Muscle of arm (tissue), 14 donors: ENCODE measurements at places on chromosomes 5 and 9. TPM values are rescaled to one million over a fixed set of nuclear protein-coding genes. Genes with fewer than 3 reads are reported as not detected.

The LCN15 gene
- 0.69 TPM for polyA plus RNA-seq

The FRMPD1 gene
- polyA plus RNA-seq: 18.8 TPM

The SMIM32 gene
- polyA plus RNA-seq: not detected

The TMEM167A gene
- polyA plus RNA-seq: 82.4 TPM

The DMRTA1 gene
- 0.13 TPM for polyA plus RNA-seq

The ADAMTS6 gene
- 0.93 TPM for polyA plus RNA-seq

The DCP2 gene
- polyA plus RNA-seq: 28.3 TPM

The GFRA3 gene
- polyA plus RNA-seq: not detected

The ADGRD2 gene
- polyA plus RNA-seq: 0.14 TPM

The SERF1B gene
- 58.5 TPM for polyA plus RNA-seq

The CDC20B gene
- not detected for polyA plus RNA-seq

The ROR2 gene
- 5.8 TPM for polyA plus RNA-seq

The ARL14EPL gene
- 0.08 TPM for polyA plus RNA-seq

The PDCD1LG2 gene
- 0.92 TPM for polyA plus RNA-seq

The DIRAS2 gene
- 1.6 TPM for polyA plus RNA-seq

The ACO1 gene
- 14.2 TPM for polyA plus RNA-seq

The GKAP1 gene
- 18.0 TPM for polyA plus RNA-seq

The CCL27 gene
- not detected for polyA plus RNA-seq

The HSPB3 gene
- polyA plus RNA-seq: 118 TPM
